Panc1 (cell line): ENCODE measurements at places on chromosomes 7 and 10.

DNA sequence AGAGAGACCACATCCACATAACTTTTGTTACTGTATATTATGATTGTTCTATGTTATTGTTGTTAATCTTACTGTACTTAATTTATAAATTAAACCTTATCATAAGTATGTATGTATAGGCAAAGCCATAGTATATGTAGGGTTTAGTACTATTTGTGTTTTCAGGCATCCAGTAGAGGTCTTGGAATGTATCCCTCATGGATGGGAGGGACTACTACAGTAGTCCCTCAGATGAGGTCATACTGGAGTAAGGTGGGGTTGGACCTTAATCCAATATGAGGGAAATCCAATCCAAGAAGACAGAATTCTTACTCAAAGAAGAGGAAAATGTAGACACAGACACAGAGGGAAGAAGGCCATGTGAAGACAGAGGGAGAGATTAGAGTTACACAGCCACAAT is 34.1 kb upstream of the MALRD1 start:
- DNase-seq = no peak

GRCh38 chr10:63812501-63812900 is 291.3 kb downstream of the REEP3 start:
- DNase-seq = no peak

DNA sequence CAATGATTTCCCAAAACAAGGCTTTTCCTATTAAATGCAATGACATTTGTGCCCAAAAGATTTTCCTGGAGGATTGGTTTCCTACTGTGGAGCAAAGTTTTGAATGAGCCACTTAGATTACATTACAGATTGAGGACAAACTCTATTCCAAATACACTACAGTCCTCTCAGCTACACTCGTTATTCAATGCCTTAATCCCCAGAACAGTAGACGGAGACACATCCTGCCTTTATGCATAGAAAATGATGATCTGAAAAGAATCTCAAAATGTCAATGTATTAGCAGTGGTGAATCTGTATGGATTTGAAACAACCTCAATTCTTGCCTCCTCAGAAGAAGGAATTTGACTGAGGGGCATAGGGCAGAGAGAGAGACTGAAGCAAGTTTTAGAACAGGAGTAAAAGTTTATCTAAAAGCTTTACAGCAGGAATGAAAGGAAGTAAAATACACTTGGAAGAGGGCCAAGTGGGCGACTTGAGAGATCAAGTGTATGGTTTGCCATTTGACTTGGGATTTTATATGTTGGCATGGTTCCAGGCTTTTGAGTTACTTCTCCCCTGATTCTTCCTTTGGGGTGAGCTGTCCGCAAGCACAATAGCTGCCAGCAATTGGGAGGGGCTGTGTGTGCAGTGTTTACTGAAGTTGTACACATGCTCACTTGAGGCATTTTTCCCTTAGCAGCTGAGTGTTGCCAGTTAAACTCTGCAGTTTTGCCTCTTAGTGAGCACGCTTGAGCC is 891.9 kb upstream of the MBL2 start:
- DNase-seq = no peak

GRCh38 chr7:70620333-70621055 is 511.4 kb upstream of the GALNT17 start:
- no peak for DNase-seq

DNA sequence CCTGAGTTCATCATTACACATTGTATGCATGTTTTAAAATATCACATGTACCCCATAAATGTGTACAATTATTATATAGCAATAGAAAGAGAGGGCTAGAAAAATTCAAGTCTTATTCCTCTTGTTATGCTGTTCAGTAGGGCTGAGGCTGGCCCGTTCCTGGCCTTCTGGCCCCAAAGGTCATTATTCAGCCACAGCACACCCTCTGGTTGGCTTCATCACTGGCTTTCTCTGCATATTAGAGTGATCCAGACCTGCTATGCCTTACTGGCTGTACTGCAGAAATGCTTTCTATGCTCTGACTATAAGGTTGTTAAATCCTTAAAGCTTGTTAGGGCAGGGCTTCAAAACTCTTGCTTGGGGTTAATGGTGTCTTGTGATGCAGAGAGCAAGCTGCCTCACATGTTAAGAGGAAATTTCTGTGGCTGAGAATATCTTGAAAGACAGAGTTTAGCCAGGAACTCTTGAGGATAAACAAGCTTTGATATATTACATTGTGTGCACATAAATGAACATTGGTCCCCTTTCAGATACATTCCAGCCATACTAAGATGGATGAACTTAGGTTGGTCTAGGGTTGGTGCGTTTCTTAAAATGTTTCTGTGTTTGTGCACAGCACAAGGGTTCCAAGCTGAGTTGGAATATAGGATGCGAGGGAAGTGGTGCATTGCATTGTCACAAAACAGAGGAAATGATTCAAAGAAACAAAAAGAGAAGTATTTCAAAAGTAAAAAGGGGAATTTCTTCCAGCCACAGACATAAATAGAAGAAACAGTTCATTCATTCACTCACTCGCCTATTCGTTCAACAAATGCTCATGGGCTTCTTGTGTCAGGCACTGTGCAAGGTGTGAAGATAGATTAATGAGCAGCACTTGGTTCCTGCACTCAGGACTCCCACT is 61.6 kb upstream of the WDR11 start:
- no peak for DNase-seq

GRCh38 chr7:77403957-77404356 is 12.2 kb downstream of the GSAP start:
- DNase-seq = no peak

- no peak for DNase-seq
These were observed 213.0 kb downstream of the DNAJB6 start for GRCh38 chr7:157549612-157550299.

DNA sequence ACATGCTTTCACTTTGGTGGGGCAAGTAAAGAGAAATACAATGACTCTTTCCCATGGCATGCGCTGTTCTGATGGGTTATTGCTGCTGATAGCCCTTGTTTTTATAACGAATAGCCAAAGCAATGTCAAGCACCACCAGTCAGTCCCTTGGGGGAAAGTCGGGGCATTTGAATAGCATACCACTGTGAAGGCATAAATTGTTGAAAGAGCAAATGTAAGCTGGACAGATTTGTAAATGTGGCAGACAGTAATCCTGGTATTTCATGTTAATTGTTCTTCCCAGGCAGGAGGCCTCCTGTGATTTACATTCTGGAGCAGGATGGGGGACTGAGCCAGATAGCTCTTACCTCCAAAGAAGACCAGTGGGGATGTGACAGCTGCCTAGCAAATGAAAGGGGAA is 293.3 kb downstream of the ADRA2A start:
- no peak for DNase-seq

DNA sequence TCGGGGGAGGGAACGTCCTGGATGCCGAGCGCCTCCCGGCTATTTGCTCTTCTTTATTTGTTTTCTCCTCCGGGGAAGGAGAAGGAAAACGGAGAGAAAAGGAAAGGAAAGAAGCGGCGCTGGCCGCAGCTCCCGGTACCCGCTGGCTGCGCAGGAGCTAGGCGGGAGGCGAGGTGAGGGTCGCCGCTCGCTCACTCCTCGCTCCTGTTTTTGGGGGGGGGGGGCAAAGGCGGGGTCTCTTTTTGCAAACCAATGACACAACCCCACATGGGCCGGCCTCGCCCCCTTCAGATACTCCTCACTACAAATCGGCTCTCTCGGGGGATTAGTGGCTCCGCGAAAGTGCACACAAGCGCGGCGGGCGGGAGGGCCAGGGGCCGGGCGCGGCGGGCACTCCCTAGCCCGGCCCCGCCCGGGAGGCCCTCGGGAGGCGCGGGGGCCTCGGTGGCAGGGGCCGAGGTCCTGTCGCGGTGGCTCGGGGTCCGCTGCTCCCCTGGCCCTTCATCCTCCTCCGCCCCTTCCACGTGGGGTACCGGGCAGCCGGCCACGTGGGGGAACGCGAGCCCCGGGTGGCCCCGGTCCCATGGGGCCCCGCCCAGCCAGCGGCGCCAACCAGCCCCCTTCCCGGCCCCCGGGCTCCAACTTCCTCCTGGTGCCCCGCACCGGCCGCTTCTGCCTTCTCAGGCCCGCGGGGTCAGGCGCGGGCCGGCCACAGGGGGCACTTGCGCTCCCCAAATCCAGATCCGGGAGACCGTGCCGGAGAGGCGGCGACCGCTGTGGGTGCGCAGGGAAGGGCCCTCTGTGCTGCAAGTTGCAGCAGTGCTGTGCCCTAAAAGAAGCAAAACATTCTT is 718 bp upstream of the CTBP2 start:
- no peak for DNase-seq

DNA sequence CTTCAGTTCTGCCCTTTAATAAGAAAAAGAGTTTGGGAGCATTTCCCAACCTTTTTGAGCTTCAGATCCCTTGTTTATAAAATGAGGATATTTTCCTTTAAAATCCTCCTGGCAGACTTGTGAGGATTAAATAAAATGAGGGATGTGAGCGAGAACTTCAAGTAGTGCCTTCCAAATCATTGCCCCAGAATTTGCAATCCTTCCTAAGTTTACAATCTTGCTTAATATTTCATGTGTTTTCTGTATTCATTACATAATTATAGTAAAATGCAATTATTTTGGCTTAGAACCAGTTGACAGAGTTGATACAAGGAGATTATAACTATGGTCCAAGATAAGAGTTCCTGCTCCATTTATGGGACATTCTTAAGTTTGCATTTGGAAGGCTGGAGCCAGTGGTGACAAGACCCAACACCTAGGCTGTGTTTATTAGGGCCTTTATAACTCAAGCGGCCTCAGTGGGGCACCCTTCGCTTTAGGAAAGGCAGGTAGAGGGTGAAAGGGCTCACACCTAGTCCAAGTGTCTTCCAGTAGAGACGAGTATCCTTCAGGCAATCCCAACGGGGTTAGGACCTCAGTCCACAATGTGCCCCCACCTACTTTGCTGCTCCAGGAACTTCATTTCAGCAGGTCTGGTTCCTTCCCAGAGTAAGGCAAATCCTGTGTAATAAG is 317.5 kb downstream of the WDR11 start:
- no peak for DNase-seq

DNA sequence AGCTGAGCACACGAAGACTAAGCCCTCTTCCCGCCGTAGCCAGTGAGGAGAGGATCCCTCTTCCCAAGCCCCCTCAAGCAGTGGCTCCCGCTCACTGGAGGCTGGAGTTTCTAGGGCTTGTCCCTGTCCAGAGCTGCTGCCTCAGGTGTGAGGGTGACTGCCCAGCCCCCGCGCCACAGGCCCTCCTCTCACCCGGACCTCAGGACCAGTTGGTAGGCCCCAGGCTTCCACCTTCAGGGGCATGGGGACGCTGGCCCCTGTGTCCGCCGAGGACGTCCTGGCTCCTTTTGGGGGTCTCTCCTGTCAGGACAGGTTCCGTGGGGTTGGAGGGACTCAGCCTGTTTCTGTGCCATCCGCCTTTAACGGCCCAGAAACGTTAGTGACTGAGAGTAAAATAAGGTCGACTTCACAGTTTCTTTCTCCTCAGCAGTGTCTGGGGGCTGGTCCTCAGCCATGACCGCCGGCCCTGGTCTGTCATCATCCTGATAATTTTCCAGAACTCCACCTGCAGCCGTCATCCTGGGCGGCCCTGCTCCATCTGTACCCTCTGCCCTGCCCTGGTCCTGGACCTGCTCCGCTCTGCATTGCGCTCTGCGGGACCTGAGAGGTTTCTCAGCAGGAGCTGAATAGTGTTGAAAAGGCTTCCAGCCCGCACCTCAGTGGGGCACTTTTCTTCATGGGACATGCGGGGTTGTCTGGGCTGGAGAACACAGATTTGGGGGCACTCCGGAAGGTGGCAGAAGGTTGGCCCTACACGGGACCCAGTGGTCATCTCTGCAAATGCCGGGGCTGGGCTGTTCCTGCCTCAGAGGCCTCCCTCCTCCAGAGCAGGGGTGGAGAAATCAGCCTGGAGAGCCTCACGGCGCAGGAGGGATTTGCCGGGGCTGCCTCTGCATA is 36.0 kb upstream of the FAM20C start:
- no peak for DNase-seq

DNA sequence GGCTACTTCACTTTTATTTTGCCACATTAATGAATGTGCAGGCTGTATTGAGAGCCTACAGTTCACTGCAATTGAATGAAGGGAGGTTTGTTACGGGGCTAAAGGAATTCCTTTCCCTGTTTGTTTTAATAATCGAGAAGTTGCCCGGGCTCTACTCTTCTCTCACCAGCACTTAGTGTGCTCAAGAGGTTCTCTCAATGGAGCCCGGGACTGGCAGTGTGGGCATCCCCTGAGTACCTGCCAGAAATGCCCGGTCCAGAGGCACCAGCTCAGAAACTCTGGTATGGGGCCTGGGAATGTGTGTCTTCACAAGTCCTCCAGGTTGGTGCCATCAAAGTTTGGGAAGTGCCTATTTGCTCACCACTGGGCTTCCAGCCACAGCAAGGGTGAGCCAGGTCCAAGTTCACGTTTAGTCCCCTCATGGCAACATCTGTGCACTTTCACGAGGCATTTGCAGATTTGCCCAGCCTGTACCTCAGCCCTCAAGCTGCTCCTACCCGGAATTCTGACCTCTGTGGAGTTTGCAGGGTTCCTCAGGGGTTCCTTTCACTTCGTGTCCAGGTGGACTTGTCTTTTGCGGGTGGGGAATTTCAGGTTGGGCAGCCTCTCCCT is 622.4 kb downstream of the SDK1 start:
- no peak for DNase-seq

DNA sequence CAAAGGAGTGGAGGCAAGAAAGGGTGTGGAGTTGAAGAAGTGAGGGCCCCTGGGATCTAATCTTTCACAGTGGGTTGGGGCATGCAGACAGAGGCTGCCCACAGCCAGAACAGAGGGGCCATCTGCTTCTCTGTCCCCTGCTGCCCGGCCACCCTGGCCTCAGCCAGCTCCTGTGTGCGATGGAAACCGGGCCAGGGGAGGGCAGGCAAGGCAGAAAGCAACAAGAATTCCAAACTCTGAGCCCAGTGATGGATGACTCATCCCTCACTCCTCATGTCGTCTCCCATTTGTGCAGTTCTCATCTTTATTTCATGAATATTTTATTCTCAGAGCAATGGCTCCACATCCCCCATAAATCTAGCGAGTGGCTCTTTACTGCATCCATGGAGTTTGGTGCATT is 757.1 kb downstream of the GRID1 start:
- DNase-seq = no peak

DNA sequence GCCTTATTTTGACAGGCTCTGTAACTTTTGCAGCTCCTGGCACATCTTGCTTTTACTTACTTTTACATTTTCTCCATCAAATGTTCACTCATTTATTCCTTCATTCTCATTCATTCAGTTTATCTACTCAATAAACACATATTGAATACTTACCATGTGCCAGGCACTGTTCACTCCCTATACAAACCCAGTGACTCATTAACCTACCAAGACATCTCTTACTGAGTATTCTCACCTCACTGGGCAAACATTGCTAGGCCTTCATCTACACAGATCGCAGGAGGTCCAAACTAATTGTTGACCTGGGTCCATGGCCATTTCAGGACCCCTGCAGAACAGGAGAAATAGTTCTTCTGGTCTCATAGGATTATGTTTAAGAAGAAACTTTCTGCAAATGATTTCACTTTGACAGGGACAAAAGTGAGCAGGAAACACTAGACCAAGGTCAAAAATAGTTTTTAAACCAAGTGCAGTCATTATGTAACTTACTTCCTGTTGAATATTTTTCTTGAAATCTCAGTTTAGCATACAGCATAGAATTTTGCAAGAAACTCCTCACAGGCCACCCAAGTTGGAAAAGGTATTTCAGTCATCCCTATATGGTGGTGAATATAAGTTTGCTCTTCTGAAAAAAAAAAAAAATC is 17.6 kb downstream of the SLC26A4 start:
- no peak for DNase-seq
